ENCODE measurements at places on chromosomes 4 and X.

DNA sequence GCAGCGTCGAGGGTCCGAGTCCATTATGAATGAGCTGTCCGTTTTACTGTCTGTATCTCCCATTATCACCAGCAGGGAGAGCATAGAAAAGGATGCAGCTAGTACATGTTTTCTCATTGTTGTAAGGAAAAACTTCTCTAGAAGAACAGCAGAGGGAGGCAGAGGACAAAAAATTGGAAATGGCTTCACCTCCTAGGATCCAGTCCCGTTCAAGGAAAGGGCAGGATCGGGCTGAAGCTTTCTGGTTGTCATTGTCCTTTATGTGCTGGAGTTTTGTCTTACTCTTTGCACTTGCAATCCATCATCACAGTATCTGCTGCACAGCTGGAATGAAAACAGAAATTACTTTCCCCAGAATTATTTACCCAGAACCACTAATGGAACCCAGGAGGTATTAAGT lies 14.7 kb downstream of the NDP start:
- DNase-seq, result peak; percentile 10

DNA sequence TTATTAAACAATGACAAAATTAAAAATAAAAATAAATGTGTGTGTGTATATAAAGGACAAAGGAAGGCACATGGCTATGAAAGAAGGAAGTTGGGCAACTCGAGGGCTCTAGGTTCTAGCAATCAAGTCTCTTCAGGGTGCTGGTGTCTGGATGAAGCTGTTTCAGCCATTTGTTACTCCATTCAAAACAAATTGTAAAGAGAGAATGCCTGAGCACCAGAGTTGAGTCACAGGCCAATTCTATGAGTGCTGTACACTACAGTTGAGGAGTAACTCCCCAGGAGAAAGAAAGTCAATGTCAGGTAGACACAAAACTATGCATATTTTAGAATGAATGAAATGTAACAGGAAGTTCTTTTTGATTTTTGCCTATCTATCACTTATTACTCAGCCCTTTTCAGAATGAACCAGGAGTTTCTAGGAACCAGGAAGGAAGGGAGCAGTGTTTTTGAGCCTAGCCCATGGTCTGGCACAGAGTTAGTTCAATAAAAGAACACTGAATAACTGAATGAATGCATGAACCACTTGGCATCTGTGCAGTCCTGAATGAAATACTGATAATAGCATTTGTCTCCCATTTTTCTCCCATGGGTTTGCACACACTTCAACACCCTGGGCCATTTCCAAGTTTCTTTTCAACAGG lies 151.7 kb upstream of the CPEB2 start:
- DNase-seq, result no peak

GRCh38 chrX:150508451-150509367 lies 59.7 kb upstream of the MTM1 start:
- no peak for DNase-seq

DNA sequence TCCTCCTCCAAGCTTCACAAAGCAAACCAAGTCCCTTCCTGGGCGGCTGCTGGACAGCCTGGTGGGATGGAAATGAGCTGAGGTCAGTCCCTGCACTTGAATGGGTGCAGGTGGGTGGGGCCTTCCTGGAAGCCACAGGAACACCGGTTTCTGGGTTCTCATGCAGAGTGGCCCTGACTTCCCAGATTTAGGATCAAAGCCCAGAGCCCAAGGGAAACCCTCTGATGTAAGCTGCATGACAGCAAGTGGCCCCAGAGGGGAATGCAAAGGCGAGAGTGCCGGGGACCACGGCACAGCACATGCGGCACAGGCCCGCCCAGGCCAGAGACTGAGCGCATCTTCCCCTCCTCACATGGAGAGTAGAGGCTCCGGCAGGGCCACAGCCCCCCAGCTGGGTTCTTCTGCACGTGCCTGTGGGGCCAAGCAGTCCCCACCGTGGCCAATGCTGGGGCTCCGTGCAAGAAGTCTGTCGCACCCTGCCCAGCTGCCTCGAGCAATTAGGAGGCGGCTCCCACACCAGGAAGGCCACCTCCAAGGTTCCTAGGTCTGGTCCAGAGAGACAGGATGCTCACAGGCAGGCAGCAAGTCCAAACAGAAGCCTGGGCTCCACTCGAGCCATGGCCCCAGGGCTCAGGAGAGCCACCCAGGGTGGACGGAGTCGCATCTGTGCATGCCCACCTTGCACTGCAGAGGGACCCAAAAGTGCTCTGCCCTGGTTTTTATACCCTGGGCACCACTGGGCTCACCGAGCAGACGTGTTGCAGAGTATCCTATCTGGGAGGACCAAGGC lies 83.0 kb downstream of the HTRA3 start:
- DNase-seq, result no peak

DNA sequence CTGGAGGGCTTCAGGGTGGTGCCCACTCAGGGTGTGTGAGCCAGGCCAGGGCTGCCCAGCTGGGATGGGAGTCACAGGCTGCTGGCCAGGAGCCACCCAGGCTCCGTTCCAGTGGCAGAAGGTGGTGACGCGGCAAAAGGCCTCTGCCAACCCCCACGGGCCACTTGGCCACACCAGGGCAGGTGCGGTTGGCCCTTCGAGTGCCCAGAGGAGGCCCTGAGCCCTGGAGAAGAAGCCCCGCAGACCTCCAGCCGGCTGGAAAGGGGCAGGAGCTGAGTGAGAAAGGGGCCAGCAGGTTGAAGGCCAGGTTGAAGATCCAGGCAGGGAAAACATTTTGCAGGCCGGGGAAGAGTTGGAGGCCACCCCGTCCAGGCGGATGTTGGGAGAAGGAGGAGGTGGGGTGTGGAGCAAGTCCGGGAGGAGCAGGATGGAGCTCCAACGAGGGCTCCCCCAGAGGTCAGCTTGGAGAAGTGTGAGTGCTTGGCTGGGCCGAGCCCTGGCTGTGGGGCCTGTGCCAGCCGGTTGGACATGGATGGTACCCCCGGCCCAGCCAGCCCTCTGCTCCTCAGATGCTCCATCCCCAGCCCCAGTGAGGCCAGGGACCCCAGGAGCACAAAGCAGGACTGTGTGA lies 2.8 kb upstream of the CPLX1 start:
- no peak for DNase-seq

DNA sequence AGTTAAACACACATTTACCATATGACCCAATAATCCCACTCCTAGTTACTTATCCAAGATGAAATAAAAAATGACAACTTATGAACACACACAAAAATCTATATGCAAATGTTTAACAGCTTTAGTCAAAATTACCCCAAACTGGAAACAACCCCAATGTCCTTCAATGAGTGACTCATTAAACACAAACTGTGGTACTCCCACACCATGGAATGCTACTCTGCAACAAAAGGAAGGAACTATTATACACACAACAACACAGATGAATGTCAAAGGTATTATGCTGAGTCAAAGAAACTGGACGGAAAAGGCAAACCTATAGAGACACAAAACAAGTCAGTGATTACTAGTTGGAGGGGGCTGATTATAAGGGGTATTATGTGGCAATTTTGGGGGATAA lies 40.5 kb downstream of the MED14 start:
- DNase-seq, result no peak

DNA sequence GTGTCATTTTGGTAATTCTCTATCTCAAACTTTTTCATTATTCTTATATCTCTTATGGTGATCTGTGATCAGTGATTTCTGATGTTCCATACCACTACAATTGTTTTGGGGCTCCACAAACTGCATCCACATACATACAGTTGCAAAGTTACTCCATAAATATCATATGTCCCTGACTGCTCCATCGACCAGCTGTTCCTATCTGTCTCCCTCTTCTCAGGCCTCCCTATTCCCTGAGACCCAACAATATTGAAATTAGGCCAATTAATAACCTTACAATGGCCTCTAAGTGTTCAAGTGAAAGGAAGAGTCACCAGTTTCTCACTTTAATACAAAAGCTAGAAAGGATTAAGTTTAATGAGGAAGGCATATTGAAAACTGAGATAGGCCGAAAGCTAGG lies 108.7 kb downstream of the ANAPC10 start:
- DNase-seq, result no peak

All from NCI-H187 treated with DMSO at 0.1 percent for 48 hours (cell line).